ENCODE measurements at places on chromosomes 12 and 14.

- no peak for DNase-seq
Observed at GRCh38 chr14:64391113-64391725, 3.1 kb downstream of the MTHFD1 start.

DNA sequence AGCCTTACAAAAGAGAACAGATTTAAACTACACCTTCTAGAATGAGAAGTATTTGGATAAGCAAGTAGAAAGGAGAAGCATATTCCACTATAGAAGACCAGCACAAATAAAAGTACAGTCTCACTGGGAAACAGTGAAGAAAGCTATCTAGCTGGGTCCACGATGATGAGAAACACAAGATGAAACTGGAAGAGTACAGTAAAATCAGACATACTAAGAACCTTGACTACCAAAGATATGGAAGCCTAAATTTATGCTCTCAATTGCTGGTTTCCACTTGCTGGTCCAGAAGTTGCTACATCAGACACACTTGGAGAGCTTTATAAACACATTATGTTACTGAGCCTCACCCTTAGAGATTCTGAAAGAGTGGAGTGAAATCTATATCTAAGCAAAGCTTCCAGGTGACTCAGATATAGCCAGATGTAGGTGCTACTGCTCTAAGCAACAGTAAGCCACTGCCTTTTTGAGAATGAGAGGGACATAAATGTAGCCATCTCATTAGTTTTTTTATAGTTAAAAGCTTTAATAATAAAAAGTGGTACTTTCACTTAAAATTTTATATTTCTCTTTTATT, 96.3 kb upstream of the BBS10 start:
- no peak for DNase-seq

DNA sequence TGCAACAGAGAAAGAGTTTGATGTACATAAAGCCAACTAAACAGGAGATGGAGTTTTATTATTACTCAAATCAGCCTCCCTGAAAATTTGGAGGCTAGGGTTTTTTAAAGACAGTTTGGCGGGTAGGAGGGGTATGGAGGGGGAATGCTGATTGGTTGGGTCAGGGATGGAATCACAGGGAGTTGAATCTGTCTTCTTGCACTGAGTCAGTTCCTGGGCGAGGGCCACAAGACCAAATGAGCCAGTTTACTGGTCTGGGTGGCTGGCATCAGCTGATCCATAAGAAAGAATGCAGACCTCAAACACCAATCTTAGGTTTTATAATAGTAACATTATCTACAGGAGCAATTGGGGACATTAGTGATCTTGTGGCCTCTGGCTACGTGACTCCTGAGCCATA, 64.9 kb downstream of the RIN3 start:
- DNase-seq: no peak

- no peak for DNase-seq
Observed at GRCh38 chr12:95096852-95097251, 23.4 kb upstream of the NR2C1 start.

GRCh38 chr14:69226736-69227135, 33.2 kb upstream of the GALNT16 start:
- DNase-seq: no peak

- no peak for DNase-seq
Observed at GRCh38 chr12:121392325-121392716, 7.6 kb upstream of the RNF34 start.

GRCh38 chr12:49448858-49449257, 81.6 kb downstream of the SPATS2 start:
- no peak for DNase-seq

DNA sequence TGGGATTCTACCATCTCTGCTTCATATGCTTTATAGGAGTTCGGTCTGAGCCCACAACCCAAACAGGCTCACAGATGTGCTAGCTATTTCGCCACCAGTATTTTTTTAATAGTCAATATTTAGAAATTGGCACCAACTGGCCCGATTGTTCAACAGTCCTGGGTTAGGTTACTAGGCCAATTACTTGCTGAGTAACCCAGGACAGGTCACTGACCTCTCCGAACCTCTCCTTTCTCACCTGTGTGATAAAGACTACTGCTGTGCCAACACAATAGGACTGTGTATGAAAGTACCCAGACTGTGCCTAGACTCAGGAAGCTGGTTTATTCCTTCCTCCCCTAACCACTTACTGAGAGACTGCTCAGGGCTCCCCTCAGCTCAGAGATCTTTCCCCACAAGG, 8.3 kb downstream of the BDKRB2 start:
- no peak for DNase-seq

DNA sequence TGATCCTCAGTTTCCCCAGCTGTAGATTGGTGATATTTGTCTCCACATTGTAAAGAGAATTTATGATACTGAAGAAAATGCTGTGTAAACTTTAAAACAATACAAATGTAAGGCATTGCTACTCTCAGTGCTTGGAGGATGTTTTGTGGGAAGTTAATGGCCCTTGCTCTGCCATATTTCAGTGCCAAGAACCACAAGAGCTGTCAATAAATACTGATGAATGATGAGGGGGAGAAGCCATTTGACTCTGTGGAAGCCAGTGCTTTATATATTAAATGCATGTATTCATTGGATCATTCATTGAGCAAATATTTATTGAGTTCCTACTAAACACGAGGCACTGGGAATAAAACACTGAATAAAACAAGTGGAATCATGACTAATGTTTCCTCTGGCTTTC, 30.8 kb downstream of the CACNA1C start:
- no peak for DNase-seq

DNA sequence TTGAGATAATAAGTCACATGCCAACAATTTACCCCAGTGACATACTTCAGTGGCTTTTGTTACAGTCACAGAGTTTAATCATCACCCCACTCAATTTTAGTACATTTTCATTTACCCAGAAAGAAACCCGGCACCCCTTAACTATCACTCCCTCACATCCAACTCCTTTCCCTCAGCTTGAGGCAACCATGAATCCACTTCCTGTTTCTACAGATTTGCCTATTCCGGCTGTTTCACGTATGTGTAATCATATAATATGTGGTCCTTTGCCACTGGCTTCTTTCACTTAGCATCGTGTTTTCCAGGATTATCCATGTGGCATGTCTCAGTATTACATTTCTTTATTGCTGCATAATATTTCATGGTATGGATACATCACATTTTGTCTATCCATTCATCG, 147.5 kb downstream of the CFAP54 start:
- no peak for DNase-seq

DNA sequence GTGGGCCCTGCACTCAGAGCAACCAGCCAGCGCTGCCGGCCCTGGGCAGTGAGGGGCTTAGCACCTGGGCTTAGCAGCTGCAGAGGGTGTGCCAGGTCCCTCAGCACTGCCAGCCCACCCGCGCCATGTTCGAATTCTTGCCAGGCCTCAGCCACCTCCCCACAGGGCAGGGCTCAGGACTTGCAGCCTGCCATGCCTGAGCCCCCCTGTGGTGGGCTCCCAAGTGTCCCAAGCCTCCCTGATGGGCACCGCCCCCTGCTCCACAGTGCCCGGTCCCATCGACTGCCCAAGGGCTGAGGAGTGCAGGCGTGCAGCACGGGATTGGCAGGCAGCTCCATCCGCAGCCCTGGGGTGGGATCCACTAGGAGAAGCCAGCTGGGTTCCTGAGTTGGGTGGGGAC, 98.0 kb upstream of the NID2 start:
- DNase-seq: no peak

DNA sequence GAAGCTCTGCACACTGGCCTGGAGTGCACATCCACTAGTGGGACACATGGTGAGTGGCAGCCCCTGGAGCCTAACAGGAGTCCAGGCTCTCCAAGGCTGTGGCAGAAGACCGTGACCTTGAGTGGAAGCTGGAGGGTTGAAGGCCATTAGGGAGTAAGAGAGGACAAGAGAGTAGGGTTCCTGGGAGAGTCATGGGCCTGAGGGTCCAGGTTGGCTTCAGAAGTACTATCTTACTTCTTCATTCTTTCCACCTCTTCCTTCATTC, 406 bp downstream of the IL23A start:
- no peak for DNase-seq

GRCh38 chr12:14394317-14395073, 29.0 kb downstream of the ATF7IP start:
- no peak for DNase-seq

DNA sequence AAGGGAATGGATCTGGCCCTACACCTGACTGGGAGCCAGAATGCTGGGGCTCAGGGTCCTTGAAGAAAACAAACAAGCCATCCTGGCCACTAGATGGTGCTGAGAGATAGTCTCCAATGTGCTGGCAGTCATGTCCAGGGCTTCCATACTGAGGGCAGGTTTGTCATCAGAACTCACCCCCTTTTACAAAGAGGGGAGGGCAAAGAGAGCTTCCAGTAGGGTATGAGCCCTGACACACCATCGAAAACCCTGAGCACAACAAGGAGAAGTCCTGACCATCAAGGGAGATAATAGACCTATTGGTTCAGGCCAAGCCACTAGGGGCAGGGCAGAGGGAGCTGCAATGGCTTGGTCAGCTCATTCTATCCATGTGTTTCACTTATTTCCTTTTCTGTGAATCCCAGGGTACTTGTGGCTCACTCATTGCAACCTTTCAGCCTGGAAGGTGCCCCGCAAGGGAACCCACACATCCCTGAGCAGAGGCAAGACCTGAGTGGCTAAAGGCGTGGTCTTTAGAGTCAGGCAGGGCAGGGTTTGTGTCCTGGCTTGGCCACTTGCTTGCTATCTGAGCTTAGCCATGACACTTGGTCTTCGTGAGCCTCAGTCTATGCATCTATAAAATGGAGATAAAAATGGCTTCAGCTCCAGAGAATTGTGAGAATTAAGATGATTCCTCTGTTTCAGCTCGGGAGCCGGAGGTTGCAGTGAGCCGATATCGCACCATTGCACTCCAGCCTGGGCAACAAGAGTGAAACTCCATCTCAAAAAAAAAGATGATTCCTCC, 6.2 kb upstream of the PLEKHH1 start:
- DNase-seq: no peak

- no peak for DNase-seq
Observed at GRCh38 chr14:65026526-65026925, 39.8 kb downstream of the FNTB start.

DNA sequence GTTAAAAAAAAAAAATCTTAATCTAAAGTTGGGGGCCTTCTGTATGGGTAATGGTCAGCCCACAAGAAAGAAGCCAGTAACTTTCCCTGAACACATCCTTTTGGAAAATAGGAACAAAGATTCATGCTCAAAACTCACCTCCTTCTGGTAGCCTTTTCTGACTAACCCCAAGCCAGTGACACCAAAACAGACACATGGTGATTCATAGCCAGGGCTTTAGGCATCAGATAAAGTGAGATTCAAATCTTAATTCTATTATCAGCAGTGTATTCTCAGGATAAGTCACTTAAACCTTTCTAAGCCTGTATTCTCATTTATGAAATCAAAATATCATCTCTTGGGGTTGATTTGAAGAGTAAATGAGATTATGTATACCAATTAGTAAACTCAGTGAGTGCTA, 4.9 kb downstream of the ATP5MC2 start:
- DNase-seq: no peak

- DNase-seq: no peak
Observed at GRCh38 chr12:47740606-47741339, 15.5 kb upstream of the ENDOU start.

DNA sequence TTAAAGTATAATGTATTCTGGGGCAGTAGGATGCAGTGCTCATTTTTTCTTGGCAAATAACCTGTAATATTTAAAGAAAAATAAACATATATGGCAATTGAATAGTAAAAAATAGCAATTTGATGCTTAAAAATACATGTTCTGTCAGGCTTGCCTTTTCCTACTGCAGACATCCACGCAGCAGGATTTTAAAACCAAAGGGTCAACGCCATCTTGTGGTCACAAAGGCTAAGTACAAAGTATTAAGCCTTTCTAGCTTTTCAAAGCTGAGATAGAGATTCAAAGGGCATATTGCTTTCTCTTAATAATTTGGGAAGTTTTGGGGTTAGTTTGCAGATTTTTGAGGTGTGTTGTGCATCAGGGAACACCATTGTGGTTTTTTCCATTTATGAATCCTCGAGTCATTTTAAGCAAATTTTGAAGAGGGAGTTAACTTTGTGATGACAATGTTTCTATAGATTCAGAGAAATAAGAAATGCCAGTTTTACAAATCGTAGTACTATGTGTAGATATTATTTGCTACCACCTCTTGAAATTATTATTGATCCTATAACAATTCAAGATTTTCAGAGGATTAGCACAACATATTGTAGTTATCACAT, 4.7 kb upstream of the CCER1 start:
- no peak for DNase-seq

- no peak for DNase-seq
Observed at GRCh38 chr14:92847278-92847677, 53.2 kb downstream of the GOLGA5 start.

DNA sequence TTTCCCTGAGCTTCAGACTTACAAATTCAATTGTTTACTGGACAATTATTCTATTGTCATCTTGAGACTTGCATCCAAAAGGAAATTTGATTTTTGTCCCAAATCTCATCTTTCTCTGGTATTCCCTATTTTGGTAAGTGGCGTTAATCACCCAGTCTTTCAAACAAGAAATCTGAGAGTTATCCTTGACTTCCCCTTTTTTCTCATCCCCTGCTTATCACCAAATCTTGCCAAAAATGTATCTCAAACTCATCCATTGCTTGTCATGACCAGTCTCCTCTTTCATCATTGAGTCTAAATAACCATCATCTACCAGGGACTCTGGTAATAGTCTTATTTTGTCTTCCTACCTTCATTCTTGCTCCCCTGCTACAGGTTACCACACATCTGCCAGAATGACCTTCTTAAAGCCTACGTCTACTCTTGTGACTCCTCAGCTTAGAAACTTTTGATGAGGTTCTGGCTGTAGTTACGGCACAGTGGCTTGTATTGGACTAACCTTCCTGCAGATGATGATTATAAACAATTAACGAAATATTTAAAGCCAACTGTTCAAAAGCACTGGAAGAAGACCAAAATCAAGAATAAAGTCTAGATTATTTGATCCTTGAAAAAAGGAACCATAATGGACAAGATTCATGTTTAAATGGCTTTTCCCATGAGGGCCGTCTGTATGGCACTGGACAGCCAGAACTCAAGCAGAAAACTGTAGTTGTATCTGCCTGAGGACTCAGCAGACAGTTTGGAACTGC, 9.0 kb upstream of the ANO2 start:
- DNase-seq: no peak

GRCh38 chr12:92778525-92778924, 75.7 kb downstream of the PLEKHG7 start:
- DNase-seq: no peak
